Gastroesophageal sphincter (tissue), 4 donors: ENCODE measurements at places on chromosomes 4 and X. TPM values are rescaled to one million over a fixed set of nuclear protein-coding genes. Genes with fewer than 3 reads are reported as not detected.

CYTL1 gene
- 3.0 TPM for total RNA-seq

DNA sequence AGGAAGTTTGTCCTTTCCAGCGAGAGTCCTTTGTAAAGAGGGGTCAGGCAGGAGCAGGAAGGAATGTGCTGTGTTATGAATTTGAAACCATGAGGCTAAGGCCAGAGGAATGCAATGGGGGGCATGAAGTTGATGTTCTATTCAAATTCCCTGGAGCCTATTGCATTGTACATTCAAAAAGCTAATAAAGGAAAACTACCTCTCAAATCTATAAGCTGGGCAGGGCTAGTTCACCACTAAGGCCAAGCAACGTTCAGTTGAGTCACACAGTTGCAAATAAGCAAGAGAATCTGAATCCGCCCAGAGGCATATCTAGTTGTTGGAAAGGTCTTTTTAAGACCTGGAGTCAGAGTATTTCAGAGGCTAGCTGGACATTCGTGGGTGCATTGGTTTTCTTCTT, 148.3 kb downstream of the DCTD start:
- ATAC-seq: no peak

GRCh38 chr4:16754104-16754503, 144.3 kb downstream of the LDB2 start:
- no peak for ATAC-seq

DNA sequence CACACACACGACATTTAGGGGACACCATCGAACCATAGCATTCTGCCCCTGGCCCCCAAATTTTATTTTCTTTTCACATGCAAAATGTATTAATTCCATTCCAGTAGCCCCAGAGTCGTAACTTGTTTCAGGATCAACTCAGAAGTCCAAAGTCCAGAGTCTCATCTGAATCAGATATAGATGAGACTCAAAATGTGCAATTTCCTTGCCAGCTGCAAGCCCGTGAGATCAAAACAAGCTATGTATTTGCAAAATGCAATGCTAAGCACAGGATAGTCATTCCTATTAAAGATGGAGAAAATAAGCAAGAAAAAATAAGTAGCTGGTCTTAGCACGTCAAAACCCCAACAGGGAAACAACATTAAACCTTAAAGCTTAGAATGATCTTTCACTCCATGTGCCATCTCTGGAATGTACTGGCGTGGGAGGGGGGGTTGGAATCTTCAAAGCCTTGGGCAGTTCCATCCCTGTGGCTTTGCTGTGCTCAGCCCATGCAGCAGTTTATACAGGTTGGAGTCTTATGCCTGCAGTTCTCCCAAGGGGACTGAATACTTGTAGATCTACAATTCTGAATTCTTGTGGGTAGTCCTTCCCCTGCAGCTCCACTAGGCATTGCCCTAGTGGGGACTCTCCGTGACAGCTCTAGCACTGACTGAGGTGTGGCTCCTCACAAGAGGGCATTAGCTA, 47.7 kb upstream of the SYTL5 start:
- no peak for ATAC-seq

DNA sequence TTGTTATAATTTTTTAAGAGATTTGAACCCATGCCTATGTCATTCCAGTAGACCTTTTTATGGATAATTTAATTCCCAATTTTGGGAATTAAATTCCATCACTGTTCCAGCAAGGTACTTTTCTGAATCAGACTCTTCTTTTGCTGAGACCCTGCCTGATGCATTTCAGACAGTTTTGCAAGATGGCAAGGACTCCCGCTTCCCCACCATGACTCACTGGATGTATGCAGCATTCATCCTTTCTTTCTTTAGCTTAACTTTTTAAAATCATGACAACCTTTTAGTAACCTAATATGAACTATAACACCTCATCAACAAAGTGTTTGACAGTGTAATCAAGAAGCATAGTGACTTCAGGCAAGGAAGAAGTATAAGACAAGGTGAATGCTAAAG, 178.1 kb upstream of the LEF1 start:
- no peak for ATAC-seq
